ENCODE measurements at places on chromosomes 12 and 14.

- DNase-seq: peak; percentile 38
These were observed 344.2 kb upstream of the RGS6 start for GRCh38 chr14:71588028-71588427.

GRCh38 chr12:56873382-56873781, 60.8 kb downstream of the SDR9C7 start:
- no peak for DNase-seq

GRCh38 chr14:71552809-71553208, 379.4 kb upstream of the RGS6 start:
- no peak for DNase-seq

GRCh38 chr14:83707056-83707455, 1822.9 kb upstream of the FLRT2 start:
- no peak for DNase-seq
